PC-3 (cell line): ENCODE measurements at places on chromosomes 12 and 14. TPM values are rescaled to one million over a fixed set of nuclear protein-coding genes. Genes with fewer than 3 reads are reported as not detected.

DNA sequence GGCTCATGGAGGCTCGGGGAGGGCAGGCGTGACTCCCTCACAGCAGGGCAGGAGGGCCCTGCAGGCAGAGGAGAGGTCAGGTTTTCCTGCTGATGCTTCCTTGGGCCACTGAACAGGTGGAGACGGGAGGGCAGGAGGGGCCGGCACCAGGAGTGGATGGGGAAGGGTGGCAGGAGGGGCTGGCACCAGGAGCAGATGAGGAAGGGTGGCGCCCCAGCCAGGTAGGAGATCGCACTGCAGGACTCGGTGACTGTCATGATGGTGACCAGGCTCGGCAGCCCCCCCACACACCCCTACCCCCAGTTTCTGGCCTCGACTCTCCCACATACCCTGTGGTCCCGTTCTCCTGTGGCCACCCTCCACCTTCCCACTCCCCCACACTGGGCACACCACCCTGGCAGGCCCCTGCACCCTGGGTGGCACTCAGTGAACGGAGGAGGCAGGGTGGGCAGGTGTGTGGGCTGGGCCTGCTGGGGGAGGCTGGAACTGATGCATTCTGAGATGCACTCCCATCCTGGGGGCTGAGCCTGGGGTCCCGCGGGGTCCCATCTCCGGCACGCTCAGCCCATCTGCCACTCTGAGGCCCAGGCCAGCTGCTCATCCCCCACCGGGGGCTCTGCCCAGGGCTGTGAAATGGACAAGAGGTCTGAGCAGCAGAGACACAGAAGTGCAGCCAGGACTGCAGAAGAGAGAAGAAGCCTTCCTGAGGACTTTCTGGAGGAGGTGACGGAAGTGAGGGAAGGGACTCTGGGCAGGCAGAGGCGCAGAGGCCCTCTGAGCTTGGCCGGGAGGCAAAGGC lies 2.8 kb downstream of the NUDT14 start:
- DNase-seq, result no peak

GRCh38 chr14:21096438-21096837 lies 2.0 kb downstream of the ZNF219 start:
- DNase-seq, result no peak

ACVRL1 gene
- 0.40 TPM in 1 of 2 replicates, not detected in the other for total RNA-seq

- DNase-seq, result peak; percentile 68
Measured at GRCh38 chr12:1544996-1545700, 49.2 kb downstream of the FBXL14 start.

CMA1 gene
- total RNA-seq, result not detected in 2 replicates

DNA sequence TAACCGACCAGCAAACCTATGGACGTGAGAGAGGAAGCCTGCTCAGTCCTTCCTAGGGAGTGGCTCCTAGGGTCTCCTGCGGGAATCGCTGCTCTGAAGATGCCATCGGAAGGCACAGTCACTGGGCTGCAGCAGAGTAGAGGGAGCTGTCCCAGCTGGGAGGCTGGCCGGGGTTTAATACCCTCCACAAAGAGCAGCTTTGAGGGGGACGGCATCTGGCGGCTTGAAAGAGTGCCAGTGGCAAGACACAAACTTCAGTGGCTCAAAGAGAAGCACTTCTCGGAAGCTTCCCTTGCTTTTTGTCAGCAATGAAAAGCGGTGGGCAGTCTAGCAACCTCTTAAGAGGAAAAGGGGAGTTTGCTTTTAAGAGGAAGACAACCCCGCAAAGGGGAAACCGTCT lies 114.6 kb downstream of the TMEM132C start:
- no peak for DNase-seq

GRCh38 chr12:130236446-130236845 lies 74.2 kb downstream of the FZD10 start:
- no peak for DNase-seq

SLC10A1 gene
- not detected in 2 replicates for total RNA-seq

GRCh38 chr12:48441069-48441468 lies 31.3 kb upstream of the ANP32D start:
- DNase-seq, result no peak

DNA sequence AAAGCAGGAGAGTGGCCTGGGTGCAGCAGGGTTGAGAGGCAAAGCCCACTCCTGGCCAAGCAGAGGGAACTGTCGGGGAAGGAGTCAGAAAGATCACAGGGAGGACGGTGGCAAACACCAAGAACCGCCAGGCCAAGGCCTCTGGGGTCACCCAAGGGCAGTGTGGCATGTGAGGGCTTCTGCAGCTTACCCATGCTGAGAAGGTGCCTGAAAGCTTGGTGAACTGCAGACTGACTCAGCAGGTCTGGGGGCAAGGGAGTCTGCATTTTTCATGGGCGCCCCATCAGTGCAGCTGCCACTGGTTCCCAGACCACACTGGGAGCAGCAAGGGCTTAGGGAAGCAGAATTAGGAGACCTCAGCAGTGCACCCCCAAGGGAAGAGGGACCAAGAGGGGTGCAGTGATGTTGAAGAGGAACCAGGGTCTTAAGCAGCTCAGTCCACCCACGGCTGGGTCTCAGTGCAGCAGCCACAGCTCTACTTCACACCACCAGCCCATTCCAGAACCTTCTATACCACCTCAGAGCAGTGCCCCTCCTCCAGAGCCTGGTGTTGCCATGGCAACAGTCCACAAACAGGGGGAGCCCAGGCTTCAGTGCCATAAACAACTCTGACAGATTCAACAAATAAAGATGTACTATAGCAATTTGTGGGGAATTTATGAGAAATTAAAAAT lies 59.4 kb downstream of the ITPK1 start:
- DNase-seq, result no peak

RHOJ gene
- not detected in 2 replicates for total RNA-seq

EP400 gene
- 20.2 and 30.5 TPM in 2 replicates for total RNA-seq

KRT6C gene
- total RNA-seq, result not detected in 2 replicates

DNA sequence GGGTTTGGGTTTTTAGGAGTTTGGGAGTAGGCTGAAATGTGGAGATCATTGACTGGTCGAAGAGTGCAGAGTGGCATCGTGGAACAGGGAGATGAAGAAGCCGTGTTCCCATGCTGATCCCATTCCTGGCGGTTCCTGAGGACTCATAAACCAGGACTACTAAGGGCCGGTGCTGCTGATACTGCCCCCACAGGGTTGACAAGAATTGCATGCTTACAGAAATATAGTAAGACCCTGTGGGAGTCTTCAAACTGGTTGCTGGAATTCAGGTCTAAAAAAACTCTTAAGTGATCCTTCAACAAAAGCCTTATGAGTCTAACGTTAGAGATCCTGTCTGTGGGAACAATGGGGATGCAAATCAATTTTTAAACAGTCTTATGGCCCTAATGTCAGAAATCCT lies 64.0 kb upstream of the ARHGAP5 start:
- DNase-seq, result no peak

DNA sequence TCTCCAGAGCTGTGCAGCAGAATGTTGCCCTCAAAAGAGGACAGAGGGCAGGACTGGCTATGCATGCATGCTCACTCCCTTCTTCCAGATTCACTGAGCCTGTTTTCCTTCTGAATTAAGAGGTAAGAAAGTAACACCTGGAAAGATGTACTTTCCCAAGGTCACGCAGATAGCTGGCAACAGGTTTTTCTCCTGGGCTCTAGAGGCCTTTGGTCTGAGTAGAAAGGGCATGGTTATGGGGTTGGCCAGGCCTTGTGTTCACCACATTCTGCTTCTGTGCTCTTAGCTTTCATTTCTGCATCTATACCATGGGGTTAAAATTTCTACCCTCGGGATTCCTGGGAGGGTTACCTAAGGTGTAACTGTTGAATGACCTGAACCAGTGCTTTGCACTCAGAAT lies 57.5 kb downstream of the RASSF3 start:
- DNase-seq, result no peak

- no peak for DNase-seq
Measured at GRCh38 chr12:105107171-105107493, 399 bp upstream of the WASHC4 start.

GRCh38 chr14:57029620-57030253 lies 219.5 kb upstream of the OTX2 start:
- DNase-seq, result no peak

GRCh38 chr14:104723651-104724406 lies at the start of gene ADSS1:
ADSS1 (plus strand) TSS chr14:104724229; CDS start chr14:104724271, 42 bp downstream.
- peak; percentile 51 for DNase-seq

DNA sequence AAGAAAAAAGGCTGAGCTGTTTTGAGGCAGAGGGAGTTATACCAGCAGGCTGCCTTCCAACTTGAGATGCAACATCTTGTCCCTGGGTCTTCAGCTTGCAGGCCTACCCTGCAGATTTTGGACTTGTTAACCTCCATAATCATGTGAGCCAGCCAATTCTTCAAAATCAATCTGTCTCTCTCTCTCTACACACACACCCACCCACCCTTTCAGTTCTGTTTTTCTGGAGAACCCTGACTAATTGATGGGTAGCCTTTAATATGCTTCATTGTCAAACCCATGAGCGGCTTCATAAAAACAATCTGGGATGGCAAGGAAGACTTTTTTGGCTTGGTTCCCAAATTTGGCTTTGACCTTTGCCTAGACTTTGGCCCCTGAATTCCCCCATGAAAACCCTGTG lies 113.9 kb downstream of the TMX1 start:
- no peak for DNase-seq

CLECL1 gene
- total RNA-seq, result not detected in 2 replicates

DNA sequence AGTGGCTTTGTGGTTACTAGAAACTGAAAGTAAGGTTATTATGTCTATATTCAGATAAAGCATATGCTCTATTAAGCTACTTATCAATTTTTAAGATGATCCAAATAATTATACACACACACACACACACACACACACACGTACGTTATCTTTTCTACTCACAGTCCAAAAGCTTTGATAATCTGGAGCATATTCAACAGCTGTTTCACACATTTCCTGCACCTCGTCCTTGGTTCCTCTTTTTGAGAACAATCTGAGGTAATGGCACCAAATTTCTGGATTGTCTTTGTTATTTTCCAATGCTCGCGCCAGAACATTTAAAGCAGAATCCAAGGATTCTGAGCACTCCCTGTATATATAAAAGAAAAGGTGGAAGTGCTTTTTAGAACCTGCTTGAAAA lies 37.5 kb downstream of the ZFC3H1 start:
- DNase-seq, result no peak

- no peak for DNase-seq
Measured at GRCh38 chr14:75183225-75183624, 6.8 kb upstream of the TMED10 start.

ACOT4 gene
- 3.9 and 5.1 TPM in 2 replicates for total RNA-seq

DNA sequence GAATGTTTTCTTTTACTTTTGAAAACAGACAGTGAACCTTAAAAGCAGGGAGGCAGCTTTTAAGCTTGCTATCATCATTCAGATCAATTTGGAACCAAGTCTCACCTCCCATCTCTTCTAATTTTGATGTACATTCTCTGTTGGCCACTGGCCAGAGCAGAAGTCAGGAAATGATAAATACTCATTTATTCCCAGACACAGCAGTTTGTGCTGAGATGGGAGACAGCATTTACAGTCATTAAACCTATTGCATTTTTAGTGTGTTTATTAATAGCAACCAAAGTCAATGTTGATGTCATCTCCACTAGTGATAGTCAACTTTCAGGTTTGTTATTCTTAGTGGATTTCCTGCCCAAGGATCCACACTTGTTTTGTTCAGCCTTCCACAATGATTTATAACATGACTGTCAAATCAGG lies 320.0 kb upstream of the ATP2B1 start:
- peak; percentile 65 for DNase-seq

DNA sequence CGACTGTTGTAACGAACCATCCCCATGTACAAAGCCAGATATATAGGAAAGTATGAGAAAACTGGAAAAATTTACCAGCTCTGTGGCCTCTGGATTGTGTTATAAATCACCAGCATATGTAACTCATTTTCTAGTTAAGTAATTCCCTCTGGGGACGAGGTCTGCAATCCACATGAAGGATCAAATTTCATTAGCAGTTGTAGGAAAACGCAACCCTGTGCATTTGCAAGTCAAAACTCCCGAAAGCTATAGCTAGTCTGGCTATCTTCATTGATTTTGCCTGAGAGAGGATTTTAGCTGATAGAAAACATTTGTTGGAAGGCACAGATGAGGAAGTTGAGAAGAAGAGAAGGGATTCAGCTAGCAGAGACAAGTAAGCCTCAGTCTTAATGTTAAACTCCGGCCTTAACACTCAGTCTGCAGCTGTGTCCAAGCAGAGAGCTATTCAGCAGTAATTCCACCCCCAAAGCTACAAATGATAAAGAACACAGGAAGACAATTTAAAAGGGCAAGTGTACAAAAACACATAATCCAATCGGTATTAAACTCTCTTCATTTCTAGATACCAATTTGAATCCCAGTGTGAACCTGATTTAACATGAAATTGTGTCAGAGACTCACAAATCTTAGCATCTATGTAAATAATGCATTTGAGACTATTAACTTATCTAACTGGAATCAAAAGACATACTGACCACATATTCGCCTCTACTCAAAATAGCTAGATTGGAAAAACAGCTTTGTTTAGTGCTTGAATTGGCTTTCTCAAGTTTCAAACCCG lies 54.2 kb upstream of the CERS5 start:
- peak; percentile 73 for DNase-seq

GRCh38 chr14:92945544-92945943 lies 22.6 kb downstream of the CHGA start:
- DNase-seq, result no peak

GRCh38 chr12:100980856-100981255 lies 186.3 kb downstream of the ANO4 start:
- no peak for DNase-seq

GRCh38 chr12:664075-664778 lies 982 bp upstream of the NINJ2 start:
- no peak for DNase-seq

TAS2R7 gene
- total RNA-seq, result not detected in 2 replicates

ENDOU gene
- not detected in 2 replicates for total RNA-seq

DNA sequence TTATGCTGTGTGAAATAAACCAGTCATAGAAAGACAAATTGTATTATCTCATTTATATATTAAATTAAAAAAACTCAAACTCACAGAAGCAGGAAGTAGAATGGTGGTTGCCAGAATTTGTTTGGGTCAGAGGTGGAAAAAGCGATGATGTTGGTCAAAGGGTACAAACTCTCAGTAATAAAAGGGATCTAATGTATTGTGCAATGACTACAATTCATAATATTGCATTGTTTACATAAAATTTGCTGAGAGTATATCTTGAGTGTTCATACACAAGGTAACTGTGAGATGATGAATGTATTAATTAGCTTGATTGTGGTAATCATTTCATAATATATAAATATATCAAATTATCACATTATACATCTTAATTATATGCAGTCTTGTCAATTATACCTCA lies 56.7 kb downstream of the FOXG1 start:
- no peak for DNase-seq

- peak; percentile 34 for DNase-seq
Measured at GRCh38 chr12:128784030-128784760, 39.6 kb downstream of the SLC15A4 start.

FAM177A1 gene
- total RNA-seq, result 36.2 and 62.8 TPM in 2 replicates

GRCh38 chr12:90102957-90103652 lies 394.5 kb upstream of the ATP2B1 start:
- peak; percentile 61 for DNase-seq

DNA sequence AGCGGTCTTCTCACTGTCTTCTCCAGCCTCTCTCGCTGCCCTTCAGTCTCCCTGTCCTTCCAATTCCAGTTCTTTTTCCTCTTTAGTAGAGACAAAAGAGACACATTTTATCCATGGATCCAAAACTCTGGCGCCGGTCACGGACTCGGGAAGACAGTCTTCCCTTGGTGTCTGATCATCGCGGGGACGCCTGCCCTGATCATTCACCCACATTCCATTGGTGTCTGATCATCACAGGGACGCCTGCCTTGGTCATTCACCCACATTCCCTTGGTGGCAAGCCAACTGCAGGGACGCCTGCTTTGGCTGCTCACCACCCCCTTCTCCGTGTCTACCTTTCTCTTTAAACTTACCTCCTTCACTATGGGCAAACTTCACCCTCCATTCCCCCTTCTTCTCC lies 619.5 kb downstream of the RERGL start:
- DNase-seq, result no peak

CCDC198 gene
- 0.15 and 3.3 TPM in 2 replicates for total RNA-seq
